ENCODE measurements at places on chromosomes 1 and 21.

DNA sequence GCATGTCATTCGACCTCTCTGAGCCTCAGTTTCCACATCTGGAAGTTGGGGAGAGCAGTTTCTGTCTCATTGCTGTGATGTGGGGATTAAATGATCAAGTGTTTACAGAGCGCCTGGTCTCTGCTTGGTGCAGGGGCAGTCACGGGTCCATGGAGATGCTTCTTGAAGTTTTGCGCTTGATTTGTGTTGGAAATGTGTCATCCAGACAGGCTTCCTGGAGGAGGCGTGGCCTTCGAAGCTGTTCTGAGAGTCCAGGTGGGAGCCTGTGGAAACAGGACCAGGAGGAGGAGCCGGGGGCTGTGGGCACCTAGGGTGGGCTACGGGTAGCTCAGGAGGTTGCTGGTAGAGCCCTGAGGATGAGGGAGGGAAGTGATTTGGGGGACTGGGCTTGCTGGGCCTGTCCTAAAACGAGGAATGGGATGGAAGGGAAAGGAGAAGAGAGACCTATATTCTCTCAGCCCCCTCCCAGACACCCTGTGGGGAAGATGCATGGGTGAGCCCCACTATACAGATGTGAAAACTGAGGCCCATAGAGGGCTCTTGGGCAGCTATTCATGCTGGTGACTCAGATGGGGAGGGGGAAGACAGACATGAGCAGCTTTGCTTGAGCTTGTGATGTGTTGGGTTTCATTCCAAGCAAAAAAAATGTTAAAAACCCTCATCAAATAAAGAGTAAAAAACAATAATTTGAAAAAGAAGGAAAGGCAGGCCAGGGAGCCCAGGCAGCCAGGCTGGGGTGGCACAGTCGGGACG is 107.2 kb upstream of the WNT4 start:
- no peaks in the 10 kb centered on the region for H3K36me3 ChIP-seq
- DNase-seq, result no peak
- H3K27me3 ChIP-seq, result peaks cover 13% of the 10 kb centered on the region
- no peak overlapping the region for H3K27ac ChIP-seq
- H3K4me3 ChIP-seq, result no peak overlapping the region

- H3K27me3 ChIP-seq, result no peaks in the 10 kb centered on the region
- H3K4me3 ChIP-seq, result no peak overlapping the region
- H3K36me3 ChIP-seq, result peaks cover 63% of the 10 kb centered on the region
- H3K4me1 ChIP-seq, result no peaks in the 10 kb centered on the region
- no peak for DNase-seq
- no peak overlapping the region for H3K27ac ChIP-seq
These were observed 95.0 kb downstream of the RAVER2 start for GRCh38 chr1:64839732-64840405.

DNA sequence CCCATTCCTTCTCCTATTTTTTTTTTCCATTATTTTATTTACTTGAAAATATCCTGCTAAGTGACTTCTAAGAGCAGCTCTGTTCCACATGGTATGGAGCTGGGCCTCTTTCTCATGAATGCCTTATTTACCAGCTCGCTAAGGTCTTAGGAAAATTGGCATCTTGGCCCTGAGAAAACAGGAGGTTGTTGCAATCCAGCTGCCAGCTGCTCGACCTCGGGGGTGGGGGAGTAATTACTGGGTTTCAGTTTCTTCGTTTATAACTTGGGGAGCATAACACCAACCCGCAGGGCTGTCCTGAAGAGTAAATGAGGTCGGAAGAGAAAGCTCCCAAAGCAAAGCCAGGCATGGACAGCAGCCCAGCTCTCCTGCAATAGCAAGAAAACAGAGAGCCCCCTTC is 176.3 kb downstream of the AJAP1 start:
- no peak overlapping the region for H3K27ac ChIP-seq
- H3K4me1 ChIP-seq, result no peaks in the 10 kb centered on the region
- no peak for DNase-seq
- H3K27me3 ChIP-seq, result no peaks in the 10 kb centered on the region
- no peak overlapping the region for H3K4me3 ChIP-seq
- no peaks in the 10 kb centered on the region for H3K36me3 ChIP-seq

GRCh38 chr1:201693890-201694607 is 134.9 kb upstream of the IPO9 start:
- no peak overlapping the region for H3K27ac ChIP-seq
- no peak for DNase-seq
- no peak overlapping the region for H3K4me3 ChIP-seq
- H3K4me1 ChIP-seq, result no peaks in the 10 kb centered on the region

GRCh38 chr1:240031414-240031813 is 60.3 kb upstream of the FMN2 start:
- no peak overlapping the region for H3K27ac ChIP-seq
- no peaks in the 10 kb centered on the region for H3K27me3 ChIP-seq
- H3K4me3 ChIP-seq, result no peak overlapping the region
- no peaks in the 10 kb centered on the region for H3K4me1 ChIP-seq
- DNase-seq, result no peak
- no peaks in the 10 kb centered on the region for H3K36me3 ChIP-seq

GRCh38 chr1:116003823-116004222 is 27.5 kb downstream of the SLC22A15 start:
- peaks cover 3% of the 10 kb centered on the region for H3K27me3 ChIP-seq
- peaks cover 10% of the 10 kb centered on the region for H3K4me1 ChIP-seq
- H3K36me3 ChIP-seq, result no peaks in the 10 kb centered on the region
- DNase-seq, result no peak

All from T-helper 2 cell treated with Interferon-gamma antibody and Interleukin-4, amounts not matched to agents 5 μg/mL and 100 μg/mL, for 36 hours (primary cell).